Activated naive CD4-positive, alpha-beta T cell treated with anti-CD3 and anti-CD28 coated beads, Interleukin-2, amount 10 ng/mL, durations not matched to agents 7 days and 5 days (primary cell): ENCODE measurements at places on chromosomes 2 and 18.

- DNase-seq, result no peak
Measured at GRCh38 chr2:77294474-77294873, 227.7 kb downstream of the LRRTM4 start.

- DNase-seq, result no peak
Measured at GRCh38 chr2:160921386-160921964, 238.8 kb upstream of the TANK start.

GRCh38 chr2:121898483-121898882, 143.0 kb downstream of the TSN start:
- no peak for DNase-seq

- DNase-seq, result no peak
Measured at GRCh38 chr2:189285962-189286645, 106.5 kb upstream of the COL5A2 start.

- no peak for DNase-seq
Measured at GRCh38 chr2:209973328-209973727, 29.1 kb upstream of the RPE start.

GRCh38 chr2:213016166-213016983, 135.0 kb downstream of the IKZF2 start:
- DNase-seq, result no peak

DNA sequence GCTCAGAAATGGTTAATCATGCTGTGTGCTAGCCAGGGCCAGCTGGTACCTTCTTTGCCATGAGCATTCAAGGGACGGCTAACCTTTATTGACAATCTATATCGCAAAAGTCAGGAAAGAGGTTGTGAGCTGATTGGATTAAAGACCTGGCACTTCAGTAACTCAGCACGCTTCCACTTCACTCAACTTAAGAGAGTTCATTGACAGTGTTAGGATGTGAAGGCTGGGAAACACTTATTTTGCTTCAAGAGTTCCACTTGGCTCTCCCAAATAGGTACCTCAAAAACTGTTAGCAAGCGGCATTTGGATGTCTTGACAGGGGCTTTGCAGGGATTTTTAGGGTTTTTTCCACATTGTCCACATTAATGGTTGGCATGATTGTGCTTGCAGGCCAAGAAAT, 25.1 kb upstream of the TXNDC2 start:
- DNase-seq, result no peak

GRCh38 chr2:31296641-31297287, 62.8 kb downstream of the EHD3 start:
- DNase-seq, result no peak

GRCh38 chr18:26729008-26729407, 136.5 kb downstream of the AQP4 start:
- no peak for DNase-seq

DNA sequence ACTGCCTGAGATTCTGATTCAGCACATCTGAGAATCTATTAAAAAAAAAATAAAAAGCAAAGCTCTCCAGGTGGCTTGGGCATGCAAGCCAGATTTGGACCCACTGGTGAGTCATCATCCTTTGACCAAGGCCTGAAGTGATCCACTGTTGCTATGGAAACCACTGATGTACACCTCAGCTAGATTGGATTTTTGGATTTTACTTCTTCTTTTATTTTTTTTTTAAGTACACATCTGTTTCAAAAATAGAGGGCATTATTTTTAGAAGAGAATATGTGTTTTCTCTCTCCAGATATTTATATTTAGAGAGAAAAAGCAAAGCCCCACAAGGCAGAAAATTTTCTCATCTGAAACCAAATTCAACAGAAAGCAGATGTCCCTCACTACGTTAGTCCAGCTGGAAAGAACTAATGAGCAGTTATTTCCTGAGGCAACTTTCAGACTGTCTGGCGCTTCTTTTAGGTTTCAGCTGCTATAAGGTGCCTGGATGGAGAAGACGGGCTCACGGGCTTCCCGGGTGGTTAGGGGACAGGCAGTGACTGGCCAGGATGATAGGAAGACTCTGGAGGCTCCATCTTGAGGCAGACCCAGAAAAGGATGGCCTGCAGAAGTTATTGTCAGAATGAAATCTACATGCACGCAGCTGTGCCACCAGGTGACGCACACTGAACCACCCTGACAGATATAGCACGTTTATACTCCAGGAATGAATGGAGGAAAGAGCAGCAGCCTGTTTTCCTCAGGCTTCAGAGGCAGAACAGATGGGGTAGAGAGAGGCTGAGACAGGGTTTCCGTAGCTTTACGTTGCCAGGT, 50.5 kb downstream of the MRPL35 start:
- DNase-seq, result no peak

DNA sequence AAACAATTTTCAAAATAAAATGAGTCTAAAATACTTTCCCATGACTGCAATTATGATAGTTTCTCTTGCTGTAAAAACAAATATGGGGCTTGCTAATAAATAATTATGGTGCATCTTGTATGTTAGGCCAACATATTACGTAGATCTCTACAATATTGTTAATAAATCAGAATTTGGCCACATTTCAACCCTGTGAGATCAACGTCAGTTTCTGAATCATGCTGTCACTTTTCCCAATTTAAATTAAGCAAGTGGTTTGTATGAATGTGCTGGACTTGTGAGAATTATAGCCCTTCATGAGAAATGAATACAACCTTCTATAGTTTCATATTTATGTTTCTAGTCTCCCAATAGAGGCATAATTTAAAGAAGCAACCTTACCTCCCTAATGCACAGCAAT, 808.9 kb downstream of the SUCLG1 start:
- no peak for DNase-seq

DNA sequence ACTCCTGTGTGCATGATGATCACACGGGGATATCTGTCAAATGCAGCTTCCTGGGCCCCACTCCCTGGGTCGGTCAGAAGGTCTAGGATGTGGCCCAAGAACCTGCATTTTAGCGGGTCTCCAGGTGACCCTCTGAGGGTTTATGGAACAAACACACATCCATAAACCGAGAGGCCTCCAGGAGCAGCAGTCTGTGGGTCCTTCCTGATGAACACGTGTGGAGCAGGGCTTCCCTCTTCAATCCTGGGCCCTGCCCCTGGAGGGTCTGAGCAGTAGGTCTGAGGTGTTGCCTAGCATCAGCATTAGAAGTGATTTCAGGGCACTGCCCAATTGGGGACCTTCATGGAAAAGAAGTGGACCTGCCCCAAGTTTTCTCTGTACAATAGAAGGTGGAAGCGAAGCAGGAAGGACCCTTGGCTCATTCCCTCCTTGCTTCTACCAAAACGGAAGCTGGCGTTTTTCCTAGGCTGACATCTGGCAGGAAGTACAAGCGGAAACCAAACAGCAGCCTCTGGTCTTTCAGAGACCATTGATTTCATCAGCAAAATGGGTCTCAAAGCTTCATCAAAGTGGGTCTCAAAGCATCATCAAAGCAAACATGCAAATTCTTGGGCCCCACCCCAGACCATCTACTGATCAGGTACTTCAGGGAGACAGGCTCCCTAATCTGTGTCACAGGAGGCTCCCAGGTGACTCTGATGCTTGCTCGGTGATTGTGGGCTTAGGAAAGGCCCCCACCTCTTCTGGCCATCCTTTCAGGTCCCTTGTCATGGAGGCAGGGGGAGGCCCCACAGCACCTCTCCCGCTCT, 30.7 kb downstream of the INO80C start:
- DNase-seq, result no peak

GRCh38 chr2:85470850-85471800, 52.6 kb downstream of the SH2D6 start:
- DNase-seq, result no peak

- no peak for DNase-seq
Measured at GRCh38 chr18:79763407-79763806, 34.3 kb upstream of the KCNG2 start.

- peak; percentile 58 for DNase-seq
Measured at GRCh38 chr2:38653715-38654527, 12.0 kb upstream of the GALM start.

GRCh38 chr2:241842620-241843211, 16.0 kb downstream of the PDCD1 start:
- DNase-seq, result peak; percentile 58

DNA sequence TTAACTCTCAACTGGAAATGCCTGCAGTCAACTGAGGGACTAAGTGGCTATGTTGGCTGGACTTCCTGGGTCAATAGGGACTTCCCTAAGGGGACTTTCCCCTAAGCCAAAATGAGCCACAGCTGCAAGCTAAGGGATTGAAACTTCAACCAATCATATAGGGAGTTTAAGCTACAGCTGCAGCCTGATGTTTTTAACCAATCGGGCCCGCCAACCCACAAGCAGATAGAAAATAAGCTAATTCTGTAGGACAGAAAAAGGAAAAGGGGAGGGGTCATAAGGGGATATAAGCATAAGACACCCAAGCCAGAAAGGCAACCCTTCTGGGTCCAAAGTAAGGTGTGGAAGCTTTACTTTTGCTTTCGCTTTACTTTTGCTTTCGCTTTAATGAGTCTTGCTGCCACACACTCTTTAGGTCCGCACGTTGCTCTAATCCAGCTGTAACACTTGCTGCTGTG, 927.5 kb downstream of the ERBB4 start:
- peak; percentile 21 for DNase-seq

GRCh38 chr2:101440127-101440738, 34.7 kb downstream of the RFX8 start:
- no peak for DNase-seq

GRCh38 chr2:10220045-10220901, 82.4 kb upstream of the HPCAL1 start:
- DNase-seq, result no peak

DNA sequence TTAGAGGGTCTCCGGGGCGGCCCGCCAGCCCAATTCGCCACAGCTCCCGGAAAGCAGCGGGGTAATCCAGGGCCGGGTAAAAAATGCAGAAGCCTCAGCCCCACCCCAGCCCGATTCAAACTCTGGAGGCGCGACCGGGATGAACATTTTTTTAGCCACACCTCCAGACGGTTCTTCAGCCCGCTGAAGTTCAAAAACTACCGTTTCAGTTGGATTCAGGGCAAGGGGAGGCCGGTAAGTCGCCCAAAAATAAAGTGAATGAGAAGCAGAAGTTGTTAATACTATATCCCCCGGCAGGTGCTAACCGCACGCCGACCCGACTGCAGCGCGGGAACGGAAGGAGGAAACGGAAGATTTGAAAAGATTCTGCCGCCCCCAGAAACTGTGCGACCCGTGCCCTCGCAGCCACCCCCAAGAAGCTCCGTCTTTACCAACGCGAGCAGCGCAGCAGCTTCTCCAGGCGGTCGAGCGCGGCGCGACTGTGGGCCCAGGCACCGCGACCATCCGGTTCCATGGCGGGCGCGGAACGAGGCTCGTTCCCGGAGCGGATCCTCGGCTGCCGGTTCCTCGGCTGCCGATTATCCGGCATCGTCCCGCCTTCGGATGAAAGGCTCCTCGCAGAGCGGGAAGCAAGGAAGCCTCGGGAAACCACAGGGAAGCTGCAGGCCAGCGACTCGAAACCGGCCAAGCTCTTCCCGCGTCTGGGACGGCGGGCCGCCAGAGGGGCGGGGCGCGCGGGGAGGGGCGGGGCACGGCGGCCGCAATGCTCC, at the start of gene BARD1:
Gene BARD1 (minus strand): TSS at position 703 of the 770 bp plus-strand sequence. CDS start 114 bp downstream, at position 589.
- peak; percentile 75 for DNase-seq

DNA sequence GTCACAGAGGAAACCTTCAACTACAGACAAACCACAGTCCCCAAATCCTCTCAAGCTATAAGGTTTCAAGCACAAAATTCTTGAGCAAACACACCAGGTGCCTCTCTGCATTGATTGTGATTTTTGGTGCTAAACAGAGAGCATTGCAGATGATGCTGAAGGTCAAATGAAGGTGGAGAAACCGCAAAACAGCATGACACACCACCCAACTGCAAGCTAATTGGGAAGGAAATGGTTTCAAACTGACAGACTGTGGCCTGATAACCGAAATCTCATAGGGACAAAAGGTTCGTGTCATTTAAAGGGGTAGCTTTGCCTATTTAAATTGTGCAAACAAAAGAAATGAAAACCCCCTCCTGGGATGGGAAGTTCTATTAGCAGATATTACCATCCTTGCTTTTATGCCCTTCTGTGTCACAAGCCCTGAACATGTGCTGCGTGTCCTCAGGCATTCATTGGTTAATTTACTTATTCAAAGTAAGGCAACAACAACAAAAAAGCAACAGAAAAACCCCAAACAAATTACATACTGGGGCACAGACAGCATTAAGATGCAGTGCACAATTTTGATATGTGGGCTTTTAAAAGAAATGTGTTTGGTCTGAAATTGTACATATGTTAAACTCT, 154.9 kb downstream of the AQP4 start:
- DNase-seq, result peak; percentile 24

DNA sequence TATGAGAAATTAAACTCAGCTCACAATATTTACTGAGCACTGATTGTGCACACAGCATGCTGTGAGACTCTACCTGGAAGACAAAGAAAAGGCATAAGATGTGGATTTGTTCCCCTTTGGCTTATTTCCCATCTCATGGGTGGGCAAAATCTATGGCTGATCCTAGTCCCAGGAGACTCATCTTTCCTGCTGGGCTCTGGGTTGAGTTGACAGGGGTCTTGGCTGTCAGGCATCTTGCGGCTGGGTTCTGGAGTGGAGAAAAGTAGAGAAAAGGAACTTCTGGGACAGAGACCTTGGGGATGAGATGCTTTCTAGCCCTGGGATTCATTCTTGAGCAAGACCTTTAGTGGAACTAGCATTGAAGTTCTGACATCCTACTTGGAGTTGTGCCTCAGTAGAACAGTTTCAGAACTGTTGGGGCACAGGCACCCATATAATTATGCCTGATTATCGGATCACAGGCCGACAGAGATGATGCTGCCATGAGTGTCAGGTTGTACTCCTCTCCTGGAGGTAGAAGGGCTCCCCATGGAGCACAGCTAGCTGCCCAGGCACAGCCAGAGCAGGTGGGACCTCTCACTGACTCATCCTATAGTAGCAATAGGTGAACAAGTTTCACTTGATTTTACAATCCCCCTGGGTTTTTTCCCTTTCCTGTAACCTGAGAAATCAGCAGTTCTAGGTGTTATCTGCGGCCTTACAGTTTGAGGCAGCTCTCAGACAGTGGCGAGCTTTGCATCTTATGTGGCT, 260.9 kb downstream of the CYRIA start:
- no peak for DNase-seq

DNA sequence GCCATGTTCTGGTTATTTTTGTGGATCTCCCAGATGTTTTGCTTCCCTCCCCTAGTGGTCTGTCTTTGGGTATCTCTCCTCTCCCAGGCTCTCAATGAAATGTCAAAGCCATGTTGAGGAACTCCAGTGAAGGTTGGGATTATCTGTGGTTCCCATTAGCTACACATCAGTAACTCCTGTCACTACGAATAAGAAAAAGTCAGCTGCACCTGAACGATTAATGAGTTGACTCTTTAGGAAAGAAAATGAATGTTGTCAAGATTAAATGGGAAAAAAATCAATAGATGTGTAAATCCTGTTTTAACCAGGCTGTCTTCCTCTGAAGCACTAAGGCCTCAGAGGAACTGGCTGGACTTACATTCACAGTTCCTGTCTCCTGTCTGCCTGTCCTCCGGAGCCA, 94.0 kb upstream of the DAPL1 start:
- no peak for DNase-seq

- DNase-seq, result no peak
Measured at GRCh38 chr2:71463342-71463654, 9.9 kb downstream of the DYSF start.
